ENCODE measurements at places on chromosomes 13 and 19. TPM values are rescaled to one million over a fixed set of nuclear protein-coding genes. Genes with fewer than 3 reads are reported as not detected.

DNA sequence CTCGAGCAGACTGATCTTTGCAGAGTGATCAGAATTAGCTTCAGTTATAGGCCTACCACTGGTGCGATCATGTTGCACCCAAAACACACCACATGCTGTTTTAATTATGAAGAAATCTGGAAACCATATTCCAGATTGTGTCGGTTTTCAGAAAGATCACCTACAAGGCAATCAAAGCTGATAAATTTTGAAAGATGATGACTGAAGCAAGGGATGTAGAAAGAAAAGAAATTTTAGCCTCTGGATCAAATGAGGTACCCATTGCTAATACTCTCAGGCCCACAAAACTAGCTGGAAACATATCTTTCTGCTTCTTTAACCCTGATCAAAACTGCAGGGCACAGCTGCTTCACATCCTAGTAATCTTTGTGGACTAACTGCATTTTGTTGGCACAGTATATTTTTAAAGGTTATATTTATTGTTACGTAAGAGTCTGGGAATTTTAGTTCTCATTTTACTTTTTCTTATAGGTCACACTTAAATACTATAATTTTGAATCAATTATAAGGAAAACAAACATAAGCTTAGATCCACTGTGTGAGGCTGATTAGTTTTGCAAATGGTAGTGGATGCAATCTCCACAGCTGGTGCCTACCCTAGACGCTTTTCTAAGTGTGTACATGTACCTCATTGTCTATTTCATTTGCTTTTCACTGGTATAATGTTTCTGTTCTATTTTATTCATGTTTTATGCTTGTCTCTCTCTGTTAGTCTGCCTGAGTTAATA lies 150.9 kb downstream of the RGCC start:
- no peak for DNase-seq

The NANOS2 gene
- not detected for total RNA-seq

DNA sequence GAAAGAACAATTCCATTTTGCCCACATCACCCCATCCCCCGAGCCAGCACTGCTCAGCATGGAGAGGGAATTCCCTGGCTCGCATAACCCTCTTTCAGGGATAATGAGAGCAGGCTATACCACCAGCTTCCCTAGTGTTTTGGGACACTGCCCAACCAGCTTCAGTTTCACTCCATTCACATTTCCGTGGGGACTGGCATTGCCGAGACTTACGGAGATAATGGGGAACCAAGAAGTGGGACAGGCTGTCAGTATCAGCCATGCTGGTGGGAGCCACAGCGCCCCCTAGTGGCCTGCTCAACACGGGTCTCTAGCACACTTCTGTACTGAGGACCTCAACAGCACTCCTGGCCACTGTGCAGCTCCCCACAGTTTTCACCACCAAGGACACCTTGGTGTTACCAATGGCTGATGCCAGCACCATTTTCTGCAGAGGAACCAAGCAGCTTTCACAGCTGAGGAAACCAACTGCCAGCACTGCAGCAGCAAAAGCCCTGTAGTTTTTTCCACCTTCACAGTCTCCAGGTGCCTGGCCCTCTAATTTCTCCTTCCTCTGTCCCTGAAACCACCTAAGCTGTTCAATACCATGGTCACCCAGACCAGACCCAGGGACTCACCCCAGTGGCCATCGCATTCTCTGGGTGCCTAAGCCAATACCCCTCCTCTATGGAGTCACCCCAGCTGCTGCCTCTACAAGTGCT lies 23.7 kb downstream of the SLC6A16 start:
- peak; percentile 58 for DNase-seq

- DNase-seq = no peak
Measured at GRCh38 chr19:1360818-1361461, 22.8 kb upstream of the NDUFS7 start.

- no peak for DNase-seq
Measured at GRCh38 chr19:5985098-5985783, 7.3 kb upstream of the RANBP3 start.

DNA sequence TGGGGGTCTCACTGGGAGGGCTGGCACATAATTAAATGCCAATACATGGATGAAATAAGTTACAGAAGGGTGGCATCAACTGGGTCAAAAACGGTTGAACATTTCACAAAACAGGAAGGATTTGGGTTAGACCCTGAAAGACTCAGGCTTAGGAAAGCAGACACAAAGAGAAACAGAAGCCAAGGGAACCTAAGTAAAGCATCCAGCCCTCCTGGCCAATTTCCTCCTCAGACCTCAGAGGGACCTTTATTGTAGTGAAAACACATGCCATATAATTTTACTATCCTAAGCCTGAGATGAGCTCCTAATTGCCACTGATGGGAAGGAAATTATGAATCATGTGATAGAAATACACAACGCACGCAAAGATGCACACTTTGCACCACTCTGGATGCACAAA lies 12.1 kb upstream of the CEACAM3 start:
- DNase-seq = no peak

- DNase-seq = no peak
Measured at GRCh38 chr19:35932291-35932936, 3.8 kb upstream of the LRFN3 start.

DNA sequence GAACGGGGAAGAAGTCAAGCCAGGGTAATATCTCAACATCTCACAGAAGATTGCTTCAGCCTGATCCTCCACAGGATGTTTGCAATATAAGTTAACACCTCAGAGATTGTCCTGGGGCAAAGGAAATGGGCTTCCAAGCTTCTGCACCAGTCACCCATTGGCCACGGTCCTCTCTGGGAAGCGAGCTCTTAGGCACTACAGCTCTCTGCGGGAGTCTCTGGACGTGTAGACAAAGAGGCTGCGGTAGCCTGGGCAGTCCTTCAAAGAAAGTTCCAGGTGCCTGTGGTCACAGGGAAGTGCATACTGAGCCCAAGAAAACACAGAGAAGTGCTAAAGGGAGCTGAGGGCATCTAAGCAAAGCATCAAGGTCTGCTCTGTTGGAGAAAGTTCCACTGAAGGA lies 805.7 kb downstream of the DIAPH3 start:
- no peak for DNase-seq

The KCNRG gene
- total RNA-seq = 1.3 TPM

The ZSCAN18 gene
- total RNA-seq = 111 TPM

The SHD gene
- total RNA-seq = 0.82 TPM

- no peak for DNase-seq
Measured at GRCh38 chr13:39599012-39599411, 4.0 kb downstream of the LHFPL6 start.

GRCh38 chr19:38278751-38279150 lies 14.4 kb downstream of the SPINT2 start:
- DNase-seq = no peak

The TMEM190 gene
- 2.3 TPM for total RNA-seq

The IL11 gene
- 2.8 TPM for total RNA-seq

The IZUMO4 gene
- 15.9 TPM for total RNA-seq

DNA sequence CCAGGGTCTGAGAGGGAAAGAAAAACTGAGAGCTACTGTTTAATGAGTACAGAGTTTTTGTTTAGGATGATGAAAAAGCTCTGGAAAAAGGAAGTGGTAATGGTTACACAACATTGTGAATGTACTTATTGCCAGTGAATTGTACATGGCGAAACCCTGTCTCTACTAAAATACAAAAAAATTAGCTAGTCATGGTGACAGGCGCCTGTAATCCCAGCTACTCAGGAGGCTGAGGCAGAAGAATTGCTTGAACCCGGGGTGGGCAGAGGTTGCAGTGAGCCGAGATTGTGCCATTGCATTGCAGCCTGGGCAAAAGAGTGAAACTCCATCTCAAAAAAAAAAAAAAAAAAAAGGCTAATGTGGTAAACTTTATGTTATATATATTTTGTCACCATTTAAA lies 96.3 kb downstream of the VWA8 start:
- no peak for DNase-seq

The TEX29 gene
- 0.44 TPM for total RNA-seq

DNA sequence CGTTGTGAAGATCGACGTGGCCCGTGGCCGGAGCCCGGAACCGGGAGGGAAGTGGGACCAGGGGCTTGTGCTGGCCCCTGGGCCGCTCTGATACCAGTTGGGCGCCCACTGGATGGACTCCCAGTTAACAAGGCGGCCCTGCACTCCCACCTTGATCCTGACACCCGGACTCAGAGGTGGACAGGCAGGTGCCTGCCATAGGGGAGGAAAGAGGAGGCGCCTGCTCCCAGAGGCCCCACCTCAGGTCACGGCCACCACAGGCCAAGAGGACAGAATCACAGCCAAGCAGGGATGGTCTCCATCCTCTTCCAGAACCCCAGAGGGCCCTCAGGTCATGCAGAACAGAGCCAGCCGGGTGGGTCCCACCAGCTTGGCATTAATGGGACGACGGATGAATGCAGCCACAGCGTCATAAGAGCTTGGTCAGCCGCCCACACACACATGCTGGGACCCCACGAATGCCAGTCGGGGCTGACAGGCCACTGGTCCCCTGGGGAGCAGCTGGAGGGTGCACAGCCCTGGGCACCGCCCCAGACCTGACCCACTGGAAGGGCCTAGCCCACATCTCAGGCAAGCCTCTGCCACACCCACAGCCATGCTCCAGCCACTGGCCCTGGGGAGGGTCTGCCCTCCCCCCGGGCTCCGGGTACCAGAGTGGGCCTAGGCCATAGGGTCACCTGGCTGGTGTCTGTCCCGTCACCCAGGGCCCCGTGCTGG lies 9.6 kb upstream of the KLF16 start:
- DNase-seq = no peak

The C19orf67 gene
- total RNA-seq = 0.43 TPM

The CCDC8 gene
- 33.8 TPM for total RNA-seq

DNA sequence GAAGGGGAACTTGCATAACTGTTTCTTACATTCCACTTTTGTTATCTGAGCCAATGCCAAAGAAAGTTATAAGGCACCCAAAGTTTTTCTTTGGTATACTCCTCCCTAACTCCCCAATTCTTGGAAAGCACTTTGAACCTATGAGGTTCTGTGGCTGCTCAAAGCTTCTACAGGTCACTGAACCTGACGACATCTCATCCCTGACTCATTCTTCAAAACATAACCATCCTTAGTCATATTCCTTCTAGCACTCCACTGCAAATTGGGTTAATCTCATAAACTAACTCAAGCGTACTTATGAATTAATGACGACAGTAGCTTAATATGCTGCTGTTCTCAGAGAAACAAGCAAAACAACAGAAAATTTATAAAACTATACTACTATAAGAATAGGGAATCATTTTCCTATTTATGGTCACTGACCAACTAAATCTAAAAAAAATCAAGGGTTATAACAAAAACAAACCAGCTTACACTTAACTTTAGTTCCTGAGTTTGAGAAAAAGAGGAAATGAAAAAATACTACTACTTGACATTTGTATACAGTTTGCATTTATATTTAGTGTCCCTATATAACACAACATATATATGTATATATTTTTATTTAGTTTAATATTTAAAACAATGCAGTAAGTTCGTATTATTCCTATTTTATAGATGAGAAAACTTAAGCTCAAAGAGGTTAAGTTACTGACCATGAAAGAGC lies 69.1 kb downstream of the CAB39L start:
- DNase-seq = no peak

DNA sequence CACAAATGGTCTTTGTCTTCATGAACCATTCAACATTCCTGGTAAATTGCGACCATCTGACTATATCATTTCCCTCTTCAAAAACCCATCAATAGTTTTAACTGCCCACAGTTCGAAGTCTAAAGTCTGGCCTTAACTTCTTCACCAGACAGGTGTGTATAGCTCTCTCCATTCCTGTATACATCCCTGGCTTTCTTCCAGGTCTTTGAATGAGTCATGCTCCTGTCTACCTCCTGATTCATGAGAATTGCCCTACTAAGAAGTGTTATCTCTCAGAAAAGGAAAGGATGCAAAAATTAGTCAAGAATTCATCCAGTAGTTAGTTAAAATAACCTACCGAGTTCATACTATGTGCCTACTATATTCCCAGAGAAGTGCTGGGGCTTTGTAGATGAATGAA lies 225.0 kb downstream of the TBC1D4 start:
- DNase-seq = no peak

- DNase-seq = no peak
Measured at GRCh38 chr19:51830274-51830673, 35.3 kb downstream of the FPR3 start.

GRCh38 chr19:57053401-57053800 lies 66.4 kb upstream of the USP29 start:
- no peak for DNase-seq

DNA sequence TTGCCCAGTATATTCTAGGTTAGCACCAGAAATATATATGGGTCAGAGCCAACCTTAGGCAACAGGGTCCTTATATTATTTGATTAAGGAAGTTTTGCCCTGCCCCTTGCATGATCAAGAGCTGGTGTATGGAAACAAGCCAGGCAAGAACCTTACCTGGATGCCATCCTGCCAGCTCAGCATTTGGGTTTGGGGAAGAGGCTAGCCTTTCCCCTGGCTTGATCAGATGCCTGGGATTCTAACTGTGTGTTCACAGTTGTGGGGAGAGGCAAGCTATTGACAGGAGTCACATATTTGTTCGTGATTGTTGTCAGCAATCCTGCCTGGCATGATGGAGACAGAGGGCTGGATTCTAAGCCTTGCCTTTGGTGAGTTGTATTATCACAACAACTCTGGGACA lies 260.0 kb upstream of the DACH1 start:
- DNase-seq = no peak

GRCh38 chr13:36530050-36530789 lies 97.9 kb downstream of the CCNA1 start:
- no peak for DNase-seq

The ACP5 gene
- 1.6 TPM for total RNA-seq

DNA sequence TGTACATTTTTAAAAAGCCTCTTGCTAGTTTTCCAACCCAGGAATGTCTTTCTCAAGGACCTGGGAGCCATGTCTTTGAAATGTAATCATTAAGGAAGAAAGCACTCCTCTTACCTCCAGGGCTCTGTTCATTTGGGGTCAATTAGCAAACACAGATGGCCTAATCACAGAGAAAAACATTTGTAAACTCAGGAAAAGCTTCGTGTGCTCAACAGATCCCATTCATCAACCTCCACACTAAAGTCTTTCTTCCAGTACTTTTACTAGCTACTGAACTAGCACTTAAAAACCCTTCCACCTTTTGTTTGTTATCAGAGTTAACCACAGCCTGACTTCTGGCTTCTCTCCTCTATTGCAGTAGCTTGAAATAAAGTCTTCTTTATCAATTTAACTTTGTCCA lies 441.4 kb downstream of the PCDH20 start:
- no peak for DNase-seq

- DNase-seq = no peak
Measured at GRCh38 chr13:112510002-112510780, 77.8 kb downstream of the TUBGCP3 start.

GRCh38 chr13:60617991-60618733 lies 221.1 kb downstream of the TDRD3 start:
- no peak for DNase-seq

- no peak for DNase-seq
Measured at GRCh38 chr13:39888865-39889810, 233.7 kb downstream of the COG6 start.

GRCh38 chr13:110017379-110017778 lies 231.0 kb upstream of the IRS2 start:
- DNase-seq = no peak

GRCh38 chr19:7124782-7125181 lies 55.3 kb downstream of the ZNF557 start:
- no peak for DNase-seq

The BEST2 gene
- total RNA-seq = not detected

- DNase-seq = no peak
Measured at GRCh38 chr13:65188721-65189120, 2041.4 kb downstream of the PCDH9 start.

The BICRA gene
- total RNA-seq = 31.9 TPM

- no peak for DNase-seq
Measured at GRCh38 chr13:113550453-113550852, 34.1 kb upstream of the TFDP1 start.

All from progenitor cell of endocrine pancreas (in vitro differentiated cells).